ENCODE measurements at places on chromosomes 5 and 9.

DNA sequence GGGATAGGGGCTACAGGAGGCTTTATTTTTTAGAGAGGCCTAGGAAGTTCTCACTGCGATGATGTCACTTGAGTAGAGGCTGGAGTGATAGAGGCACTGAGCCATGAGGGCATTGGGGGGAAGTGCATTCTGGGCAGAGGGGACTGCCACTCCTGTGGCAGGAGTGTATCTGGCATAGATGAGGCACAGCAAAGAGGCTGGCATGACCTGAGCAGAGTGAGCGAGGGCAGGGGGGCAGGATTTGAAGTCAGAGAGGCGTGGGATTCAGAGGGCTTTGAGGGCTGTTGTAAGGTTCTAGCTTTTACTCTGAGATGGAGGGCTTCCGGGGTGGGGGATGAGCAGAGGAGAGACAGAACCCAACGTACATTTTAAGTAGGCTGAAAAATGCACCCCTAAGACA lies 91.9 kb upstream of the SH3PXD2B start:
- no peak overlapping the region for H3K4me3 ChIP-seq
- no peaks in the 10 kb centered on the region for H3K36me3 ChIP-seq
- no peak for DNase-seq
- no peak overlapping the region for H3K27ac ChIP-seq
- H3K27me3 ChIP-seq, result no peaks in the 10 kb centered on the region

- H3K27ac ChIP-seq, result peak overlapping the region; percentile 99
- H3K4me1 ChIP-seq, result peaks cover 51% of the 10 kb centered on the region
- peak overlapping the region; percentile 29 for H3K4me3 ChIP-seq
- H3K27me3 ChIP-seq, result no peaks in the 10 kb centered on the region
- H3K36me3 ChIP-seq, result no peaks in the 10 kb centered on the region
- DNase-seq, result no peak
Measured at GRCh38 chr9:2018162-2018643, 3.1 kb downstream of the SMARCA2 start.

- H3K4me1 ChIP-seq, result peaks cover 65% of the 10 kb centered on the region
- no peaks in the 10 kb centered on the region for H3K36me3 ChIP-seq
Measured at GRCh38 chr5:95619514-95620029, 315 bp upstream of the GPR150 start.

GRCh38 chr9:100082782-100083181 lies 16.0 kb downstream of the ERP44 start:
- H3K27ac ChIP-seq, result no peak overlapping the region
- DNase-seq, result no peak
- H3K36me3 ChIP-seq, result no peaks in the 10 kb centered on the region

DNA sequence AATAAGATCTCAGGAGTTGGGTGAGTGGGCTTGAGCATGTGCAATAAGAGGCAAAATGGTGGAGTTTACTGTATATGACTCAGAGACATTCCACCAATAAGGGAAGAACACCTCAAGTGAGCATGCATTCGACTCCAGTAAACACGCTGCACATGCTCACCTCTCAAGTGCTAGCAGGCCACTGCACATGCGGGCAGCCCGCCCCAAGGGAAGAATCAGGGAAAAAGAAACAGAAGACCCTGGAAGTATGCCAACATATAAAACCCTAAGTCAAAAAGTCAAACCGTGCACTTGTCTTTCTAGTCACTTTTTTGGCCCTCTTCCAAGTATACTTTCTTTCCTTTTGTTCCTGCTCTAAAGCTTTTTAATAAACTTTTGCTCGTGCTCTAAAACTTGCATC lies 245.3 kb upstream of the RASA1 start:
- no peaks in the 10 kb centered on the region for H3K36me3 ChIP-seq
- DNase-seq, result no peak
- no peak overlapping the region for H3K27ac ChIP-seq
- peaks cover 11% of the 10 kb centered on the region for H3K4me1 ChIP-seq
- H3K27me3 ChIP-seq, result no peaks in the 10 kb centered on the region

- H3K36me3 ChIP-seq, result no peaks in the 10 kb centered on the region
- H3K27me3 ChIP-seq, result peaks cover 4% of the 10 kb centered on the region
- DNase-seq, result no peak
- no peak overlapping the region for H3K4me3 ChIP-seq
Measured at GRCh38 chr9:130288393-130288792, 22.8 kb downstream of the HMCN2 start.

GRCh38 chr5:112738191-112738560 lies 491 bp downstream of the APC start:
- H3K4me3 ChIP-seq, result peak overlapping the region; percentile 14
- peak overlapping the region; percentile 46 for H3K27ac ChIP-seq
- no peaks in the 10 kb centered on the region for H3K36me3 ChIP-seq
- peaks cover 9% of the 10 kb centered on the region for H3K4me1 ChIP-seq
- no peak for DNase-seq
- H3K27me3 ChIP-seq, result no peaks in the 10 kb centered on the region

Measured in body of pancreas (tissue), 4 donors.